Stimulated activated CD8-positive, alpha-beta memory T cell treated with anti-CD3 and anti-CD28 coated beads, Interleukin-2, amount 100 ng/mL, for 1 hour (primary cell): ENCODE measurements at places on chromosomes 6 and 20.

DNA sequence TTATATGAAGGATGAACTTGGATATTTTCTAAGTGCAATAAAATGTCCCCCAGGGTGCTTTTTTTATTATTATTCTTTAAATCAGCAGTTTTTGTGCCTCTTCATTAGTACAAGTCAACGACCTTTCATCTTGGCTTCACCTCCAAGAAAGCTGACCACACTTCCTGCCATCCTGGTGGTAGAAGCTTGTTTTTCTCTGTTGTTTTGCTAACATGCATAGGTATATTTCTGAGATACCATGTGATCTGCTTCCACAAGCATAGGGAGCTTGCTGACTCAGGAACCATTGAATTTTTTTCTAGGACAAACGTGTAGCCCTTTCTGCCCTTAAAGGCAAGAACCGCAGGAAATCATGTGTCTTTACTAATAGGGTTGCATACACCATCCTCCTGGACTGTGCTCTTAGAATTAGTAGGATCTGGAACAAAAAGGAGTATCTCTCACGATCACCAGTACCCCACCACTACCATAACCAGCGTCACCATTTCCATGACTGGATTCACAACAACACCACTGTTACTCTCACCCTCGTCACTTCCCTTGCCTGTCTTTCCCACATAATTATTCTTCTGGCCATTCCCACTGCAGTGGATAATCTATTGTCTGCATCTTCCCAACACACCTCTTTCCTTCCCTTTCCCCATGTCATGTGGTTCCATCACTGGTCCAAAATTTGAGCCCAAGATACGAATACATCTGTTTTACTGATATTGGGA is 207.1 kb downstream of the MAFB start:
- no peak for DNase-seq

DNA sequence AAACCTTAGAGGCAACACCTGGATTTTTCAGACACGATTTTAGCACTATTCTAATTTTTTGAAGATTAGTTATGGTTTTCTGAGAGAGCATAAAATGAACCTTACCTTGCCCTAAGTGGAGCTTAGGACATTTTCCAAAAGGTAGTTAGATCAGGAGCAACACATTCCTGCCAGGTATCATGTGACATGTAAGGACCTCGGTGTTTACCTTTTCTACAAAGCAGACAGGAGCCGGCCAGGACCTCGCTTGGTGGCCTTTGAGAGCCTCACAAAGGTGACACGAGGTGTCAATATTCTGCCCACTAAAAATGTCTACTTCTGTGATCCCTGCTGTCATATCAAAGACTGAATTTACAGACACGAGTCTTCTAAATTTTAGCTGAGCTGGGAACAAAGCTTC is 174.9 kb downstream of the SMOC2 start:
- no peak for DNase-seq

DNA sequence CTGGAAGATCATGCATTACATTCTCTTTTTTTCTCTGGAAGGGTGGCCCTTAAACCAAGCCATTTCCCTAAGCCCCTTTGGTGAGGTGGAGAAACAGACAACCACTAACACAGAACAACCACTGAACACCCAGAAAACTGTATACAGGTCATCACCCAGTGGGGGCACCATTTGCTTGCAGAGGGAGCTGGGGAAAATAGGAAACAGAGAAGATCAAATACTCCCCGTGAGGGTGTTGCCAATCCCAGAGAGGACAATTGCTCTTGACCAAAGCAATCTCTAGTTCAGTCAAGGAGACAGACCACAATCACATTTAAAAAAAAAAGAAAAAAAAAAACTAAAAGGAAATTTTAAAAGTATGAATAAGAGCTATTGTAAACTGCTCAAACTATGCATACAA is 865 bp upstream of the DAAM2 start:
- DNase-seq: no peak

DNA sequence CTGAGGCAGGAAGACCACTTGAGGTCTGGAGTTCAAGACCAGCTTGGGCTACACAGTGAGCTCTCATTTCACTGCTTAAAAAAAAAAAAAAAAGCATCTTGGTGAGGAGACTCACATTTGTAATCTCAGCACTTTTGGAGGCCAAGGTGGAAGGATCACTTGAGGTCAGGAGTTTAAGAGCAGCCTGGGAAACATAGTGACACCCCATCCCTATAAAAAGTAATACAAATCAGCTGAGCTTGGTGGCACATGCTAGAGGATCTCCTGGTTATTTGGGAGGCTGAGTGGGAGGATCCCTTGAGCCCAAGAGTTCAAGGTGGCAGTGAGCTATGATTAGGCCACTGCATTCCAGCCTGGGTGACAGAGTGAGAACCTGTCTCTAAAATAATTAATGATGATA is 29.4 kb upstream of the SYNCRIP start:
- DNase-seq: no peak

DNA sequence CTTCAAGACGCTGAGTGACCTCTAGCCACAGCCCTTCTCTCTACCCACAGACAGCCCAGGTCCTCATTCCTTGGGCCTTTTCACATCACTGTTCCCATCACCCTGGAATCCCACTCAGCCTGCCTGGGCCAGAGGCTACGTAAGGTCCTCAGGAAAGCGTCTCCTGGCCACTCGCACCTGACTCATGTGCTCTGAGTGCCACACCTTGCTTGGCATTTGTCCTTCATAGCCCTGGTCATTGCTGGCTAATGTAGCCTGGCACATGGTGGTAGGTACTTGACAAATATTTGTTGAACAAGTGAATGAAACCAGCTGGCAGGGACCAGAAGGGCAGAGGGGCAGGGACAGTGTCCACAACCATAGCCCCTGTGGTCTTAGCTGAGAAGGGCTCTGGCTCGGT is 50.6 kb upstream of the FANCE start:
- DNase-seq: no peak

DNA sequence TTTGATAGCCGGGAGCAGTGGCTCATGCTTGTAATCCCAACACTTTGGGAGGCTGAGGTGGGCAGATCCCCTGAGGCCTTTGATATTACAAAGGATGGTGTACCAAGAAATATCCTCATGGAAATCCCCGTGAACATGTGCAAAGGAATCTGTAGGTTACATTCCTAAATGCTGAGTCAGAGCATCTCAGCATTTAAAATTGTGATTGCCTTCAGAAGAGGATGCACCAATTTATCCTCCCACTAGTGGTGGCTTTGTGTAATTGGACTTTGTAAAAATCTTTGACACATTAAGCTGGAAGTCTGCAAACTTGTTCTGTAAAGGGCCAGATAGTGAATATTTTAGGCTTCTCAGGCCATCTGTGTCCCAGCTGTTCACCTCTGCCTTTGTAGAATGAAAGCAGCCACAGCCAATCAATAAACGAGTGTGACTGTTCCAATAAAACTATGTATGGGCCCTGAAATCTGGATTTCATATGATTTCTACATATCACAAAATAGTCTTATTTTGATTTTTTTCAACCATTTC is 11.8 kb downstream of the TMEM14B start:
- DNase-seq: no peak

DNA sequence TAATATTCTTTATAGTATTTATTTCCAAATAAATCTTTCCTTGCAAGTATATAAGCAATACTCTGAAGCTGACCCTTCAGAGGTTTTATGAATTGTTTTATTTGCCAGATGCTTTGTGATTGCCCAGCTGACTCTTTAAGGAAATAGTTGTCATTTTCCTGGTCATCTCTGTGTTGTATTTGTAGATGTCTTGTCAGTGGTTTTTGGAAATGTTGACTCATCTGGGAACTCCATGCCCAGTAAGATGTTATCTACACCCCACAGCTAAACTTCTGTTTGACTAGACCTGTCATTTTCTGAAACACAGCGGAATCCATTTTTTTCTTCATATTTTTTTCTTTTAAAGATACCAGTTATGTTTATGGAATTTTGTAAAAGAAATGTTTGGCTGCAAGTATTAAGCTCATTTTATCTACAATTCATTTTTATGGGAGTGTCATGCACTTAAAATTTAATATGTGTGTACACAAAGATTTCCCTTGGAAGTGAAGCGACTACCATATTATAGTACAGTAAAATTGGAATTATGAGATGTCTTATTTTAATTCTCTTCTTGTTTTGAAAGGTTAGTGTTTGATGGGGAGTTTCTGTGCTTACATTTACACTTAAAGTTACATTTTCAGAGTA is 491.0 kb downstream of the NKAIN2 start:
- no peak for DNase-seq

DNA sequence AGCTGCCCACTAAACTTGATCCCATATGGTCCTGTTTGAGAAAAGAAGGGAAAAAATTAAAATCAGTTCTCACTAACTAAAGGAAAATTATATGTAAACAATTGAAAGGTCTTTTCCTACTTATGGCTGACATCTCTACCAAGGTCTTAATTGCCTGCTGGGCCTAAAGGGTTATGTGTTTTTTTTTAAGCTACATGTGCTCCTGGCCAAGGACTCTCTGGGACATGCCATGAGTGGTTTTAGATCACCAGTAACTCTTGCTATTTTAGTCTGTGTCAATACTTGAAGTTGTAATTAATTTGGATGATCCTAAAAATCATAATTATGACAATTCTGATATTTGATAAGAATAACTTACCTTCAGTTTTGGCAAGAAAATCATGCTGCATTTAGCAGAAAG is 35.9 kb upstream of the EYA4 start:
- no peak for DNase-seq

GRCh38 chr6:167054987-167055386 is 55.8 kb downstream of the CEP43 start:
- no peak for DNase-seq

DNA sequence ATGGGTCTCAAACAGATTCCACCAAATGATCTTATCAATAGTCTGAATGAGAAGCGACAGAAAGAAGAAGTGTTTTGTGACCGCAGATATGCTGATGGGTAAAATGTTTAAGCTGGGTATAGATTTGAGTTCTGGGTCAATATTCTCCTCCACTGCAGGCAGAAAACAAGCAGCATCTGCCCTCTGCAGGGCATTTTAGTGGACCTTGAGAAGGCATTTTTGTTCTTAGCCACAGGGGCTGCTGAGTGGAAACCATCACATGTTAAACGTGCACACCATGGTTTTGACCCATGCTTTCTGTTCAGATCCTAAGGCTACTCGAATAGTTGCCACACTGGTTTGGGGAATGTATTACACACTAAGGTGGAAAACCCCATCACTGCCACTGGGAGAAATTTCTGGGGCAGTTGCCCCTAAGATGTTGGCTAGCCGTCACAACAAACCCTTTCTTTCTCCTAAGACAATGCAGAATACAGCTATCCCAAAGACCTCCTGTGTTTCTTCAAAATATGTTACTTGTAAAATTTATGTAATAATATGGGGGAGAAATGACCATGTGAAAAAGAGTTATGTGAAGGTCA is 5.5 kb downstream of the POU3F2 start:
- no peak for DNase-seq

DNA sequence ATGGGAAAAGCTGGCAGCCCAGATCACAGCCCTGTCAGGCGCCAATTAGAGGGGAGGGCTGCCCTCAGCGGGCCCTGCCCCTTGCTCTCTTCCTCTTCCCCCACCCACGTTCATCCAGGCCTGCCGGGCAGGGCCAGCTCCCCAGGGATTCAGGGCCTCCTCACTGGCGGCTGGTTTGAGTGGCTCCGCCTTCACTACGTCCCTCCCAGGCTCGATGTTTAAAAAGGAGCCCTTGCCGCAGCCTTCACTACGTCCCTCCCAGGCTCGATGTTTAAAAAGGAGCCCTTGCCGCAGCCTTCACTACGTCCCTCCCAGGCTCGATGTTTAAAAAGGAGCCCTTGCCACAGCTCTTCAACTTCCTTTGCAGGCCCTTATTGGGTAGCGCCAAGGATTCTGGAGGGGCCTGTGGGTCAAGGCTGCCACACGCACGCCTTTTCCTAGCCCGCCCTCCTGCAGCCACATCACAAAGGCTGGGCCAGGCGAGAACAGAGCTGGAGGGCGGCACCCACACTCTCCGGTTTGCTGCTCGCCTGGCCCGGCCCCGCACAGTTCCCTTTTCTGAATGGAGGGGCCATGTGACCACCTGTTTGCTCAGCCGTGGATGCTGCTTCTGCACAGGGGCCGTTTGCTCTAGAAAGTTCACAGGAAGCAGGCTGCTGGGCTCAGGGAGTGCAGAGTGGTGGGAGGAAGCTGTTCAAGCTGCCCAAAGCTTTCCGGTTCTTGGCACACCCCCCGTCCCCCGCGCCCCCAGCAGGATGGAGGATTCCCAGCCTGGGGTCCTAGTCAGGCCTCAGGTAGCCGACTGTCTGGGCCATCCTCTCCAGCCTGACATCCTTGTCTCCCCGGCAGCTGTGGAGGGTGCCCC is 1.6 kb downstream of the SLC17A9 start:
- peak; percentile 38 for DNase-seq

GRCh38 chr6:165891320-165891719 is 228.3 kb upstream of the PDE10A start:
- no peak for DNase-seq

- DNase-seq: no peak
These were observed 299.8 kb upstream of the NOX3 start for GRCh38 chr6:155755452-155755851.

GRCh38 chr20:44069203-44070011 is 117.6 kb downstream of the JPH2 start:
- peak; percentile 22 for DNase-seq

GRCh38 chr6:157586088-157586414 is 205.1 kb downstream of the ZDHHC14 start:
- DNase-seq: no peak

DNA sequence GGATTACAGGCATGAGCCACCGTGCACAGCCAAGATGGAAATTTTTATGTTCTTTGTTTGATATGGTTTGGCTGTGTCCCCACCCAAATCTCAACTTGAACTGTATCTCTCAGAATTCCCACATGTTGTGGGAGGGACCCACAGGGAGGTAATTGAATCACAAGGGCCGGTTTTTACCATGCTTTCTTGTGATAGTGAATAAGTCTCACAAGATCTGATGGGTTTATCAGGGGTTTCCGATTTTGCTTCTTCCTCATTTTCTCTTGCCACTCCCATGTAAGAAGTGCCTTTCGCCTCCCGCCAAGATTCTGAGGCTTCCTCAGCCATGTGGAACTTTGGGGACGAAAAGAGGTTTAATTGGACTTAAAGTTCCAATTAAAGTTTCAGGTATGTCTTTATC is 14.6 kb downstream of the EEF1A1 start:
- no peak for DNase-seq

DNA sequence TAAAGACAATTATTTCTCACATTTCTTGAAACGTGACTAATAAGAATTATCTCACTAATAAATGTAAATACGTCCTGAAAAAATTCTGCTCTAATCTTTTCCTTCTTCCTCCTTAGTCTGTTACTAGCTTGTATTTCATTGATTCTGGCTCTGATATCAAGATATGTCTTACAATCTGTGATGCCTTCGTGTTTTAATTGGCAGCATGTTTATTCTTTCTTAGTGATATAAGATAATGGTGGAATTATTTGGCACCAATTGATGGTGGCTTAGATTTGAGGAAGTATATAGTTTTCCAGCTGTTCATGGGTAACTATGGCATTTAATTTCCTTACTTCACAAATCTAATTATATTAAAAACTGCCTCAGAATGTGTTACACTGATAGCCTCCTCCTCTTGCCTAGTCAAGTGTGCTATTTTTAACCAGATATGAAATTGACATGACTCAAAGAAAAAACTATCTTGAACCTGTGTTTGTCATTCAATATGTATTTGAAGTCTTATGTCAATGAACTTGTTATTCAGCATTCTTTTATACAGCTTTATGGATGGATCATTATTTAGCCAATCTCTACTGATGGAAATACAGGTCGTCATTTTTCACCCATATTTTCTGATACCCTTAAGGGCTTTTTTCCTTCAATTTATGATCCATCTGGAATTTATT is 5.3 kb downstream of the CCNC start:
- DNase-seq: no peak
